ENCODE measurements at places on chromosomes 2 and 18.

- no peak for DNase-seq
These were observed 3.6 kb upstream of the ST3GAL5 start for GRCh38 chr2:85892216-85892944.

DNA sequence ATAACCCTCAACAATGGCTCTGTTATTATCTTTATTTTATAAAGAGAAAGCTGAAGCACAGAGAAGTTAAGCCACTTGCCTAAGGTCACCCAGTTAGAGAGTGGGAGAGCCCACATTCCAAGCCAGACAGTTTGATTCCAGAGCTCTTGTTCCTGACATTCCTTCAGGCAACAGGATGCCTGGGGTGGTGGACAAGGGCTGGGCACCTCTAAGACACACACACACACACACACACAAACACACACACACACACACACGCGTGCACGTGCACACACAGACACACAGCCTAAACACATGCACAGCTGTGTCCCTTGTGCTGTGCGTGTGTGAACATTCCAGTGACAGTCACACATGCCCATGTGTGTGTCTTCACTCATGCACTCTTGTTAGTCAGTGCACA lies 26.4 kb downstream of the CELF4 start:
- DNase-seq, result no peak

GRCh38 chr18:58584200-58585127 lies 44.4 kb downstream of the ALPK2 start:
- DNase-seq, result no peak

DNA sequence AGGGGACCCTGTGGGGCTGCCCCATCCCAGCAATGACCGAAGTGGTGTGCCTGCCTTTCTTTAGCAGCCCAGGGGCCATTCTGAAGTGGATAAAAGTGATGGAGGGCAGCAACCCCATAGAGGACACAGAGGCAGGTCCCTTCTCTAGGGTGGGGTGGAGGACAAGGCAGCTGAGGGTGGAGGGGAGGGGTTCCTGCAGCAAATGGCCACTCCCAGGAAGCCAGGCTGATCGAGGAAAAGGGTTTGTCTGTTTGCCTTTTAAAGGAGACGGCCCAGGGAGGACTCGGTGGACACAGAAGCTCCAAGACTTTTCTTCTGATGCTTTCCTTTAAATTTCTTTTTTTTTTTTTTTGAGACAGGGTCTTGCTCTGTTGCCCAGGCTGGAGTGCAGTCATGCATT lies 272.8 kb downstream of the TWIST2 start:
- no peak for DNase-seq

DNA sequence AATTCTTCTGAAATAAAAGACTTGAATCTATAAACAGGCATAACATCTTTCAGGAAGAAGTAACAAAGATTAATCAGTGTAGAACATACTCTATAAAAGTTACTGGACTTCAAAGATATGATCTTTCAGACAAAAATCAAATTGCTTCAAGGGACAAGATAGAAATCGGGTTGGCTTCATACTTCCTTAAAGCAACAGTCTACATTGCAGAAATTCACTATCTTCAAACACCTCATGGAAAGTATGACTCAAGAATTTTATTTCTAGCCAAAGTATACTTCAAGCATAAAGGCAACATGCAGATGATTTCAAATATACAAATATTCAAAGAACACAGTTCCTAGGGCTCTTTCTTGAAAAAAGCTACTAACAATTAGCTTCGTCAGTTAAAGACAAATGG lies 240.7 kb downstream of the SRBD1 start:
- DNase-seq, result no peak

- no peak for DNase-seq
These were observed 41.6 kb downstream of the LRRC30 start for GRCh38 chr18:7272311-7273049.

- no peak for DNase-seq
These were observed 93.0 kb upstream of the MCFD2 start for GRCh38 chr2:47008381-47009252.

- no peak for DNase-seq
These were observed 21.6 kb downstream of the CRIM1 start for GRCh38 chr2:36376992-36377738.

DNA sequence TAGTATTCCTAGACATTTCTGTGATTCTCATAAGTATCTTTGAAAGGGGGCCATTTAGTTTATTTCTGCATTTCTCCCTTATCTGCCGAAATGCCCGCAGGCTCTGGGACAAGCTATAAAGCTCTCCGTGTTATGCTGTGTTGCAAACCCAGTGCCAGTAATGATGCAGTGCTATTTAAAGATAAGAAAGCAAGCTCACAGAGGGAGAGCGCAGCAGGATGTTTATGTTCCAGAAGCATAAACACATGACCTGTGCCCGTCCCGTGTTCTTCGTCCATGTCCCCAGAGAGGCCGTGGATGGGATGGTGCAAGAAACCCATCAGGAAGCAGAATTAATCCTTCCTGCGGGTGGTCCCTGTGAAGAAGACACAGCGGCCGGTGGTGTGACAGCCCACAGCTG lies 99.4 kb downstream of the NEDD4L start:
- no peak for DNase-seq

GRCh38 chr2:74690571-74690970 lies 36.5 kb downstream of the SEMA4F start:
- no peak for DNase-seq

DNA sequence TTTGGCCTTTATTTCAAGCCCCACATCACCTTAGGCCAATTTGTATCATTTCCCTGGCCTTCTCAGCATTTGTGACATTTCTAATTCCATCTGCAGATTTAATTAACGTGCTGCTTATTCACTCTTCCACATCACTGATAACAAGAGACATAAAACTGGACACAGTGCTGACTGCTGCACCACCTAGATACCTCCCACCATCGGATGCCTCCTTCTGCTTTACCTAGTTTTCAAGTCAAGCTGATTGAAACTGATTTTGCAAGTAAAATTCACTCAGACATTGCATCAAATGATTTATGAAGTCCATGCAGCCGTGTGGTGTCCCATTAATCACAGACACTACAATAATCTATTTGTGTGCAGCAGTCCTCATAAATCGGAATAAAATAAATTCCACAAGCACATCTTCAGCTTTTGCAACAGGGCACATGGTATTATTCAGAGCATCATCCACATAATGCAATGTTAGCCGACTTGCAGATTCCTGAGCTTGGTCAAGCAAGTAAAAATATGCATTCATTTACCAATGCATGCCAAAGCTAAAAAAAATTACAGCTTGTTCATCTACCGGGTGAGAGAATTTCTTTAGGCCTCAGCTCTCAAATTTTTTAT lies 15.9 kb upstream of the CRIM1 start:
- no peak for DNase-seq

- DNase-seq, result no peak
These were observed 1.3 kb upstream of the ZNF512 start for GRCh38 chr2:27581417-27582128.
